OCI-M1 (cell line): ENCODE measurements at places on chromosomes 13 and 19.

DNA sequence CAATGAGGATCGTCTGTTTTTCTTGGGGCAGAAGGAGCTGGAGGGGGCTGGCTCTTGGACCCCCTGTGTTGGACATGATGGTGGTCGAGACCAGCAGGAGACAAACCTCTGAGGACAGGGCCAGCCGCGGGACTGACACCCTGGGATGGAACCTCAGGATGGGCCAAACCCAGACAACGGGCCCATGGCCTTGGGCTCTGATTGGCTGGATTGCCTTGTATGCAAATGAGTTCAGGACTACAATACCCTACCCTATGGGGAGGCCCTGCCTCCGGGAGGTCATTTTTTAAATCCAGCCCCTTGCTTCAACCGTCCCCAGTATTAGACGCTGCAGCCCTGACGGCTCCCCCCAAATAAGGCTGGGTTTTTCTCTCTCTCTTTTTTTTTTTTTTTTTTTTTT, 22.0 kb downstream of the SLC5A5 start:
- DNase-seq: no peak

GRCh38 chr19:6501740-6502648, at the start of gene TUBB4A:
TUBB4A (minus strand) TSS chr19:6502309; CDS start chr19:6502212, 97 bp downstream.
- DNase-seq: no peak

- no peak for DNase-seq
Measured at GRCh38 chr13:79778741-79779460, 297.9 kb downstream of the NDFIP2 start.

DNA sequence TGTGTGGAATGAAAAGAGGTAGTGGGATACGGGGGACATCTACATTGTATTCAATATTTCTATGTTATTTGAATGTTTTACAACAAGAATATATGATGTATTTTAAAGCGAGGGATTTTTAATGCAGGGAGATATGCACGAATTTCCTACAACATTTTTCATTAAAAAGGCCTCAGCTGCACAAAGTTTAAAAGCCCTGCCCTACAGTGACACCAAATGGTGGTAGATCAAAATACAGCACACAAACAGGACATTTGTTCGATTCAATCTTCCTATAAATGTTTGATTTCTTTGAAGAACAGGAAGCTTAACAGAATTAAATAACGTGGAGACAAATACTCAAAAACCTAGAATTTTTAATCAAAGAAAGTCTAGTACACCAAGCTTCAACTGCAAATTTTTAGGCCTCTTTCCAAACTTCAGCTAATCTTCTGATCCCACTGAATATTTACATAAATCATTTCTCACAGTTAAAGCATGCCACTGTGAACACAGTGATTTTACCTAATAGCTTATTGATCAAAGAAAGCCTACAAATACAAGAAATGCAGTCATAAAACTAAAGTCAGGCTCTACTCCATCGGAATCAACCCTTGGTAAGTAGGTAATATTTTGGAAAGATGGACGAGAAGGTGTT, 257.2 kb downstream of the DIAPH3 start:
- peak; percentile 63 for DNase-seq

GRCh38 chr19:41421314-41421713, 5.9 kb downstream of the B3GNT8 start:
- no peak for DNase-seq

DNA sequence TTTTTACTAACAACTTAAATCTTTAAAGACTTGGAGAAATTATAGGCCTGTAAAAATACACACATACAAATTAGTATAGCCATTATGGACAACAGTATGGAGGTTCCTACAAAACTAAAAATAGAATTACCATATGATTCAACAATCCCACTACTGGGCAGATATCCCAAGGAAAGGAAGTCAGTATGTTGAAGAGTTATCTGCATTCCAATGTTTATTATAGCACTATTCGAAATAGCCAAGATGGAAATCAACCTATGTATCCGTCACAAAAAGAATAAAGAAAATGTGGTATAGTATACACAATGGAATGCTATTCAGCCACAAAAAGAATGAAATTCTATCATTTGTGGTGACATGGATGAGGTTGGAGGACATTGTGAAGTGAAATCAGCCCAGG, 37.2 kb downstream of the SLITRK1 start:
- no peak for DNase-seq

DNA sequence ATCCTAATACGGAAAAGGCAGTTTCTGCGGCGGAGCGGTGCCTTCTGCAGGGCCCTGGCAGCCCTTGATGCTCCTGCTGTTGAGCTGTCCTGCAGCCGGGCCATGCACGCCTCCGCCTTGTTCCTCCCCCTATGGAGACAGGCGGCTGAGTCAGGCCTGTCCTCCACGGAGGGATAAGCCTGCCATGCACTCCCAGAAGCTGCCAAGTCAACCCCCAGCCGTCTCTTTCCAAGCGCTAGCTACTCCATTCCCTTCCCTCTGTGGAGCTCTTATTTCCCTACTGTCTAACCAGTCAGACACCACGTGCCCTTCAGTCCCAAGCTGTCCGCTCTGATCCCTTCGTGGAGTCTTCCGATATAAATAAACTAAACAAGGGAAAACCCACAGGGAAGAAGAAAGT, 197.0 kb downstream of the COL4A1 start:
- no peak for DNase-seq

DNA sequence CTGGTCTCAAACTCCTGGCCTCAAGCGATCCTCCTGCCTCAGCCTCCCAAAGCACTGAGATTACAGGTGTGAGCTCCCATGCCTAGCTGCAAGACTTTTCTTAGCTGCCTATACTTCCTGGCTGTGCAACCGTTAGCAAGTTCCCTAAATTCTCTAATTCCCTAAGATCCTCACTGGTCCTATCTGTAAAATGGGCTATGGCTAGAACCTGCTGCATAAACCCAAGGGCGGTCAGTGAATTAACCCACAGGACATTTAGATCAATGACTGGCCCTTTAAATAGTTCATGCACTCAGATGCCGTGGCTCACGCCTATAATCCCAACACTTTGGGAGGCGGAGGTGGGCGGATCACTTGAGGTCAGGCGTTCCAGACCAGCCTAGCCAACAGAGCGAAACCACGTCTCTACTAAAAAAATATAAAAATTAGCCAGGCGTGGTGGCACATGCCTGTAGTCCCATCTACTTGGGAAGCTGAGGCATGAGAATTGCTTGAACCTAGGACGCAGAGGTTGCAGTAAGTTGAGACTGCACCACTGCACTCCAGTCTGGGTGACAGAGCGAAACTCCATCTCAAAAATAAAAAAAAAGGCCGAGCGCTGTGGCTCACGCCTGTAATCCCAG, 4.1 kb upstream of the C19orf53 start:
- DNase-seq: no peak

DNA sequence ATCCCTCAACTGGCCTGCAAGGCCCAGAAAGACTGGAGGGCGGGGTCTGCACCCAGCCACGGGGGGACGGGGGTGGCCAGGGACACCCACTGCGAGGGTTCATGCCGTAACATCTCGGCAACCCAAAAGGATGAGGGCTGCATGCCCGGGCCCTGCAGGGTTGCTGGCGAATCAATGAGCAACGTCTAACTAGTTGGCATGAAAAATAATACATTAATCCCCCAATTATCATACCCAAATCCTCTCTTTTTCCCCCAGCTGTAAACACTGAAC, 232.2 kb downstream of the TUBA3C start:
- DNase-seq: no peak

DNA sequence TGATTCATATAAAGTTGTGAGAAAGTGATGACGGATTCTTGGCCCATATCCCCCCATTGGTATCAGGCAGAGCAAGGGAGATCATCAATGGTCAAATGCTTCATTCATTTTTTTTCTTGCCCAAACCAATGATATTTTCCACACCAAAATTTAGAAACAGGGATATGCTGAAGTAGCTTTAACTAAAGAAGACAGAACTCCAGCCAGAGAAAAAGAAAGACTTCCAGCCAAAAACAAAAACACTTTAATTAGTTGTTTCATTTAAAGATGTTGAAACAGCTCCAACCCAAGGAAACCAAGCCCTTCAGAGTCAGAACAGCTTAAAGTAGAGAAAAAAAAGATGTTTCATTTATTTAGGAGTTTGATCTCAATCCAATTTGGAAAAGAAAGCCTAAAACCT, 358.9 kb upstream of the NBEA start:
- no peak for DNase-seq

- DNase-seq: no peak
Measured at GRCh38 chr19:39515551-39516191, 732 bp downstream of the SELENOV start.

DNA sequence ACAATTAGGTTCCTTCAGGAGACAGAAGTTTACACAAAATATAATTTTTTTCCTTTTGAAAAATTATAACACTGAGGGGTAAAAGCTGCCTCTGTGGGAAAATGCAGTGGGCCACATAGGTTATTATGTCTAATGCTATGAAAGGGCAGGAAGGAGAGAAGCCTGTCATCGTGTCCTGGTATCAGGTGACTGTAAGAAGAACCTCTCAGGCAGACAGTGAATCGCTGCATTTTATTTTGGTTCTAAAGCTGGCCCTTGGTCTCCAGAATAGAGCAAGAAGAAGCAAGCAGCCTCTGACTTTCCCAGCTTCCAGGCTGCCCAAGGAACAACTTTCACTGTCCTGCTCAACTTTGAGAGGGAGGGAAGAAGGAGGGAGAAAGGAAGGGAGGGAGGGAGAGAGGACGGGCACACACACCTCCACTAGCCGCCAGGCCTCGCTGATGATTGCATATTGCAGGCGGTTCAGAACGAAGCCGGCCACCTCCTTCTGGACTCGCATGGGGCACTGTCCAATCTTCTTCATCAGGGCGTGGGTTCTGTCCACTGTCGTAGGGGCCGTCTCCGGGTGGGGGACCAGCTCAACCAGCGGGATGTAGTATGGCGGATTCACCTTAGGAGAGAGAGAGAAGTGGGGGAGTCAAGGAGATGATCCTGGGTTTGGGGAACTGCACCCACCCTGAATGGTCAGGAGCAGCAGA, 93.8 kb downstream of the CRYL1 start:
- no peak for DNase-seq

DNA sequence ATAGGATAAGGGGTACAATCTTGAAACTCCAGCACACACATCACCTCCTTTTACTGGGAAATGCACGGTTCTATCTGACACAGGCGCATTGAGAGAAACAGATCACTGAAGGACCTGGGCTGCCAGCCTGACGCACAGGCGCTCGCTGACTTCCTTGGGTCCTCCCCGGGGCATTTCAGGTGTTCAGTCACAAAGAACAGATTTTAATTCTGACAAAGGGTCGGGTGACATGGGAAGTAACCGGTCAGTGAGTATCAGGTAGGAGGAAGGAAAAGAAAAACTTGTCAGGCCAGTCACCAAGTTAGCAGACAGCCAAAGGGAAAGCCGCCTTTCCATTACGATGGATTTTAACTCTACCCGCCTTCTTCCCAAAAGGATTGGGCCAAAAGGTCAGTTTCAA, 39.6 kb downstream of the INSR start:
- no peak for DNase-seq

DNA sequence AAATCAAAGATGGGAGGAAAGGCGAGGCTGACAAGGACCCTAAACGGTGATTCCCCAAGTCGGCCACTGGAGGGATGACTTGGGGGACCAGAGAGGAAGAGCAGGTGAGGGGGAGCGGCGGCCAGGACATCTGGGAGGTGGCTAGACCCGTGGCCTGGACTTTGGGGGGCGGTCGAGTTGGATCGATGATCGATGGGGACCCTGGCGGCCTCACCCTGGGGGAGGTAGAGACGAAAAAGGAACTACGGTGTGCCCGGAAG, 7.7 kb upstream of the CIRBP start:
- DNase-seq: peak; percentile 28

GRCh38 chr13:58480061-58480460, 848.5 kb downstream of the PCDH17 start:
- no peak for DNase-seq

GRCh38 chr13:112253631-112254030, 122.5 kb upstream of the SPACA7 start:
- no peak for DNase-seq

DNA sequence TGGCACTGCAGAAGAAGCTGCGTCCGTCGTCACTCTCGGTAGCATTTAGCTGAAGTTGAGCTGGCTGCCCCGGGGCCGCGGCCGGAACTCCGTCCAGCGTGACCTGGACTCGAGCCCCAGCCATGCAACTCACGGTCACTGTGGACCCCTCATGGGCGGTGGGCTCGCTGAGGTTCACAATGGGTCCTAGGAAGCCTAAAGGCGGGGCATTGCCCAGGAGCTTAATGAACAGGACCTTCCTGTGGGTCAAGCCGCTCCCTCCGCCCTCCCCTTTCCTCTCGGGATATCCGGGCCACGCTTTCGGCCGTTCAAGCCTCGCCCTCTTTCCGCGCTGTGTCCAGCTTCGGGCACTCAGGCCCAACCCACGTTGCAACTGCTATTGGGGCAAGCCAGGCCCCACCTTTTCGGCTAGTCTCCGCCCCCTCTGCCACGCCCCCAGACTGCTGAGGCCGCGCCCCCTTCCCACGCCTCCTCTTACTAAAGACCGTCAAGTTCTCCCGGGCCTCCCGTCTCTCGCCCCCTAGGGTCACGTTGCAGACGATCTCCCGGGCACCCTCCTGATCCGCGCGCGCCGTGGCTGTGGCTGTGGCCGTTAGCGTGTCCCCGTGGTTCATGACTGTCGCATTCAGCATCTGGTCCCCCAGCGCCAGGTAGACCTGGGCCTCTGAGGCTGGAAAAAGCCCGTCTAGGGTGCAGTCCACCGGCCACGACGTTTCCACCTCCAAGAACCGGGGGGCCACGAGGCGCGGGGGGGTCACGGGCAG, 1.4 kb upstream of the RAVER1 start:
- no peak for DNase-seq

DNA sequence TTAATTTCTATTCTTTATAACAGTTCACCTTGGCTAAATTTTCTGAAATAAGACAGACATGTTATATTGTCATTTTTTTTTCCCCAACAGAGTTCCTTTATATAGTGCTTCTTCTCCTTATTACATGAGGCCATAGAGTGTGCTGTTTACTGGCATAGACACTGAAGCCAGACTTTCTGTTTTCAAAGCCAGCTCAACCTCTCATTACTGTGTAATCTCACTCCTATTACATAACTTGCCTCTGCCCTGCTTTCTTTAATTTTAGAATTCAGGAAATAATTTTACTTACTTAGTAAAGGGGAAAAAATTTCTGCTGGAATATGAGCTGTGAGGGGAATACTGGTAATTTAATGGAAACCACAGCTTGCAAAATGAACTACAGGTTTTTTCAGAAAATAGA, 1380.4 kb downstream of the SLITRK1 start:
- DNase-seq: peak; percentile 25

- DNase-seq: no peak
Measured at GRCh38 chr13:113999618-113999910, 25.7 kb upstream of the C13orf46 start.

- no peak for DNase-seq
Measured at GRCh38 chr13:71576571-71576970, 290.4 kb downstream of the DACH1 start.

- DNase-seq: no peak
Measured at GRCh38 chr13:46402178-46402577, 15.1 kb upstream of the RUBCNL start.

GRCh38 chr19:32104850-32105235, 240.6 kb upstream of the ZNF507 start:
- DNase-seq: no peak

DNA sequence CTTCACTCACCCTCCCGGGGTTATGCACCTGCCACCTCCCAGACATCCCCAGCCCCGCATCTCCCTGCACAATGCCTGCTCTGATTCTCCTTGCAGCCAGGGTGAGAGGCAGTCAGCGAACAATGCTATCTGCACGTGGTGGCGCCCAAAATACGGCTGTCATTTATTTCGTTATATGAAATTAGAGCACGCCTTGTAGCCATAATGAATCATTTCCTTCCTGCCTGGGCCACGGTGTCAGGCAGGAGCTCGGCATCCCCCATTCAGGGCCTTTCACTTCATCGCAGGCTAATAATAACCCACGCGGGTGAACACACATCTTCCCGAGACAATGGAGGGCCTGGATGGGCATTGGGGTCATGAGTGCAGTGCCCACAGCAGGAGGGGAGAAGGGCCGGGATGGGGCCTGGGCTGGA, 143.8 kb upstream of the ZNF507 start:
- no peak for DNase-seq
